ENCODE measurements at places on chromosomes 16 and 17. TPM values are rescaled to one million over a fixed set of nuclear protein-coding genes. Genes with fewer than 3 reads are reported as not detected.

DNA sequence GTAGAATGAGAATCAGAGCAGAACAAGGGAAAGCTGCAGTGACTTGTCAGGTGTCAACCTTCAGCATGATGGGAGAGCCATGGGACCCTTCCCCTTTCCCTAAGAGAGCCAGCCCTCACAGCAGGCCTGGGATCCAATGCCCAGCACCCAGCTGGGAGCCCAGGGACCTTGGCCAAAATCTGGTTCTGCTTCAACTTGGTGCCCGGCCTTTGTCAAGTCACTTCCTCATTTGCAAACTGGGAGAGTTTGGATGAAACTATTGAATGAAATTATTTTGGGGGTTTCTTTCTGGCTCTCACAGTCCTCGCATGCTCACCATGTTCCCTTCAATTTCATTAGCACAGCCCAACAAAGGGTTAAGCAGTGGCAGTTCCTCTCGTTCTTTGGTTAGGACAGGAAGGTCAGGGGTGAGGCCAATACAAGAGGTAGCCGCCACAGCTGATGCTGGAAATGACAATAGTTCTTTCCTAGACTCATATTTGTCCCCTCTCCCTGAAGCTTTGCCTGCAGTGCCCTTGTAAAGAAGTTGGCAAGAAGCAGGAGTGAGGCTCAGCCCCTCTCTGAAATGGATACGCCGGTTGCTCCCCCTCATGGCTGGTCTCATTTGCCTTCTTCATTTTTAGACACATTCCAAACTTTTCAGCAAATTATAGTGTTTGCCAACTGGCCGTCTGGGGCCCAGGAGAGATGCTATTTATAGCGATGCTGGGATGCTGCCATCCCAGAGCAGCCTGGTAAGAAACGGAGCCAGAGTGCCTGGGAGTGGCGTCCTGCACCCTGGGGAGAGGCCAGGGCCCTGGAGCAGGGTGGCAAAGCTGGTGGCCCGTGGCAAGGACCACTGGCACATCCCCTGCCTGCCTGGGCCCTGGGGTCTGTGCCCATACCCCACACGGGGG lies 34.5 kb upstream of the MEOX1 start:
- DNase-seq, result no peak

The KCNG4 gene
- polyA plus RNA-seq, result not detected

The CES5A gene
- not detected for polyA plus RNA-seq

DNA sequence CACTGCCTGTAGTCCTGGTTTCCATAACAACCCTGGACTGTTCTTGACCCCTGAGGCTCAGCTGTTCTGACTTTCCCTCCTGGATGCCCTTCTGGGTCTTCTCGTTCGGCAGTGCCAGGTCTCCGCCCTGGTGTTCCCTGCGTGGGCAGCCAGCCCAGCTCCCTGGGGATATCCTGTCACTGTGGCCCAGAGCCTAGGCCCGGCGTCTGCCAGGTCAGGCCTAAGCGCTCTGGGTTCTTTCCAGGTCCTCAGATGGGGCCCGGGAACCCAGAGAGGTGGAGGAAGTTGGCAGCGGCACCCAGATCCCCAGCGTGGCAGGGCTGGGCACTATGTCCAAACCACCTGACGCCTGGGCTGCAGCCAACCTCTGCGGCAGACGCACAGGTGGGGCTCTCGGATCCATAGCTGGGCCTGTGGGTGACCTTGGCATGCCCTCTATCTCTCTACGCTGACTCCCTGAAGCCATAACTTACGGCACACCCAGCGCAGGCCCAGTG lies 12.5 kb upstream of the ATP2A3 start:
- DNase-seq, result no peak

The NR1D1 gene
- polyA plus RNA-seq, result 0.49 TPM

GRCh38 chr17:80327518-80327917 lies 66.9 kb downstream of the RNF213 start:
- DNase-seq, result no peak

The CPHXL2 gene
- polyA plus RNA-seq, result not detected

DNA sequence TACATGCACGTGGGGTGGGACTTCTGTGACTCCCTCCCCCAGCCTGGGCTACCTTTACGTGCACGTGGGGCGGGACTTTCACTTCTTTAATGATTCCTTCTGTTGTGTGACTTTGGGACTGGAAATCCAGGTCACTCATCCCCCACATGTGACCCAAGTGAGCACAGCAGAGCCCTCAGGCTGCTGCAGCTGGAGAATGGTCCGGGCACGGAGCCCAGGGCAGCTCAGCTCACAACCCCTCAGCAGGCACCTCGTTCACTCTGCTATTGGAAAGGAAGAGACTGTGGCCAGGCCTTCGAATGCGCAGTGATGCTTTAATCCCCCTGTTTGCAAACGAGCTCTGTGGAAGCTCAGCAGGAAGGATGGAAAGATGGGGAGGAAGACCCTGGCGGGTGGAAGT lies 14.7 kb downstream of the DBNDD1 start:
- no peak for DNase-seq

GRCh38 chr17:4365628-4366326 lies 698 bp downstream of the UBE2G1 start:
- DNase-seq, result no peak

The PLCG2 gene
- polyA plus RNA-seq, result 91.6 TPM

The PLLP gene
- 0.21 TPM for polyA plus RNA-seq

The CDRT15L2 gene
- not detected for polyA plus RNA-seq

DNA sequence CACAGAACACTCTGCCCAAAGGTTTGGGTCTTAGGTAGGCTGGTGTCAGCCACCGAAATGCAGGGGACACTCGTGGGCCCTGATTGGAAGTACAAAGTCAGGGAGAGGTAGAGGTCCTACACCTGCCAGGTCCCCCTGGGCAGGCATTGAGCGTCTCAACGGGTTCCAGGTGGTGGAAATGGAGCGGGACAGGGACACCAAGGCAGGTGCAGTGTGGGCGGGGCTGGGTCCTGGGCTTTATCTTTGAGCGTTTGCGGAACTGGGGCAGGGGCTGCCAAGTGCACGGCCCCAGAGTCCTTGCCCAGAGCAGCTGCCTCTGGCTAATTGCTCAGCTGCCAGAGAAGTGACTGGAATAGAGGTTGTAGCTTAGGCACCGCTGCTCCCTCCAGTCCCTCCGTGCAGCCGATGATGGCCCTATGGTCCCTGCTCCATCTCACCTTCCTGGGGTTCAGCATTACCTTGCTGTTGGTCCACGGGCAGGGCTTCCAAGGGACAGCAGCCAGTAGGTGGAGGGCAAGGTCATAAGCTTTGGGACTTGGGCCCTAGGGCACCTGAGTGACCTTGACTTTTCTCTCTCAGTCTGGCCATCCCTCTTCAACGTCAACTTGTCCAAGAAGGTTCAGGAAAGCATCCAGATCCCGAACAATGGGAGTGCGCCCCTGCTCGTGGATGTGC lies at the start of gene ZACN:
Gene ZACN, plus strand, starts transcription at position 323 of the 675 bp plus-strand sequence. Its CDS starts 83 bp downstream, at position 406.
- no peak for DNase-seq

GRCh38 chr16:83215406-83216001 lies 588.7 kb downstream of the CDH13 start:
- DNase-seq, result peak; percentile 46

GRCh38 chr17:62134397-62134796 lies 69.3 kb upstream of the MED13 start:
- no peak for DNase-seq

The CAPNS2 gene
- polyA plus RNA-seq, result not detected

DNA sequence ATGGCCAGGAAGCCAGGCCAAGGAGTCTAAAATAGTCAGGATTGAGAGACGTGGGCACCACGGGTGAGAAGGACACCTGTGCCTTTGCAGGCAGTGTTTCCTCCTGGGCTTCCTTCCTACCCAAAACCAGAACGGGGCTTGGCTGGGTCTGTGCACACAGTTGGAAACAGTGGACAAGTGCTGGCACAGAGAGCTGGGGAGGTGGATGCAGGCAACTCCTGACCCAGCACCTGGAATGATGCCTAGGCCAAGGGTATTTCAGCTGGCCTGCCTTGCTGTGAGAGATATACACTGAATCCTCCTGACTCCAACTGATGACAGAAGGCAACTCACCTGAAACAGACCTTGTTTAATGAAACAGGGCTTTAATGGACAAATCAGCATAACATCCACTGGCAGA lies 186.2 kb downstream of the SLC39A11 start:
- no peak for DNase-seq

The ANKRD40CL gene
- polyA plus RNA-seq, result not detected

GRCh38 chr17:72426948-72427760 lies 306.3 kb downstream of the SOX9 start:
- DNase-seq, result no peak

The C1QBP gene
- polyA plus RNA-seq, result 226 TPM

The COL1A1 gene
- polyA plus RNA-seq, result not detected

The TMIGD1 gene
- polyA plus RNA-seq, result not detected

The CMTM1 gene
- 2.2 TPM for polyA plus RNA-seq

DNA sequence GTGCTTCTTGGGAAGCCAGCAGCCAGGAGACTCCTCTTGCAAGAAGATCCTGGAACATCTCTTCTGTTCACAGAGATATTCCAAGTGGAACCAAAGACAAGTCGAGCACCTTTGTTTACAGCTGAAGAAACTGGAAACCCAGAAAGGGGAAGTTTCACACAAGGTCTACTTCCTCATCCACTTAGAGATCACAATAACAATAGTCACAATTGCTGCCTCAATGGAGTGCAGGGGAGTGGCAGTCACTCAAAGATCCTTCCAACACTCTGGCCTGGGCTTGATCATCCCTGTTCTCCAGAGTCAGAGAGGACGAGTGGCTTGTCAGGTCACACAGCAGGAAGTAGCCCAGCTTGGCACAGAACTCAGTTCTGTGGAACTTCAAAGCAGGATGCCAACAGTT lies 46.9 kb upstream of the SIAH1 start:
- DNase-seq, result no peak

DNA sequence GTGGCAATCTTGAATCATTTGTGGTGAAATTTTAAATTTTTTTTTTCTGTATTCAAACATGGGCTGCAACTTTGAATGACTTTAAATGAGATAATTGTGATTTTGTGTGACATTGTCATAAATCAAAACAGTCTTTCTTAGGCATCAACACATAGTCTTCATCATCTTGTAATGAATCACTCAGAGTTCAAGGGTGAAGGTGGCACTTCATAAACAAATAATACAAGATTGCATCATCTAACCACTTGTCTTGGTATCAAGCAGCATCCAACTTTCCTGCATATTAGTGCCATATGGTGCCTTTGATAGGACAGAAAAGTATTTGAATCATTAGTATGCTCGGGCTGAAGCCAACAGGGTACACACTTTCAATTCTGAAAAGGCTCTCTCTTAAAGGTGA lies 392.4 kb upstream of the GOT2 start:
- DNase-seq, result no peak

The TEX14 gene
- polyA plus RNA-seq, result not detected

The TMEM92 gene
- not detected for polyA plus RNA-seq

- DNase-seq, result no peak
Measured at GRCh38 chr16:84976644-84977400, 34.5 kb downstream of the ZDHHC7 start.

The ERAL1 gene
- 32.6 TPM for polyA plus RNA-seq

- no peak for DNase-seq
Measured at GRCh38 chr17:62675701-62676100, 48.2 kb downstream of the MRC2 start.
